ENCODE measurements at places on chromosomes 5 and 9. TPM values are rescaled to one million over a fixed set of nuclear protein-coding genes. Genes with fewer than 3 reads are reported as not detected.

The GADD45G gene
- total RNA-seq, result 1.1 TPM

The SPATA31A3 gene
- total RNA-seq, result not detected

The AP3B1 gene
- total RNA-seq, result 37.2 TPM

The STARD4 gene
- total RNA-seq, result 19.2 TPM

The LCN12 gene
- total RNA-seq, result 0.89 TPM

The RGS14 gene
- 112 TPM for total RNA-seq

The ADAMTS2 gene
- total RNA-seq, result not detected

The DND1 gene
- 4.5 TPM for total RNA-seq

The TRIM7 gene
- 3.6 TPM for total RNA-seq

The SHC3 gene
- 0.02 TPM for total RNA-seq

The GPR151 gene
- not detected for total RNA-seq

The N4BP3 gene
- 3.7 TPM for total RNA-seq

The LHX2 gene
- total RNA-seq, result not detected

The WNK2 gene
- 0.69 TPM for total RNA-seq

The SLC36A3 gene
- not detected for total RNA-seq

The NR5A1 gene
- 0.11 TPM for total RNA-seq

The PLEKHG4B gene
- total RNA-seq, result not detected

The TMOD1 gene
- total RNA-seq, result 1.2 TPM

The DMRT2 gene
- not detected for total RNA-seq

The TEX48 gene
- not detected for total RNA-seq

The BASP1 gene
- total RNA-seq, result 1.1 TPM

The FNIP1 gene
- total RNA-seq, result 30.6 TPM

The EQTN gene
- total RNA-seq, result not detected

The LMX1B gene
- total RNA-seq, result not detected

The SLC28A3 gene
- total RNA-seq, result not detected

The ADAMTSL1 gene
- total RNA-seq, result not detected

The EIF4EBP3 gene
- total RNA-seq, result 19.3 TPM

The MOB3B gene
- total RNA-seq, result 0.29 TPM

The PCDHA9 gene
- not detected for total RNA-seq

The RASEF gene
- total RNA-seq, result not detected

The SLC12A2 gene
- total RNA-seq, result 14.8 TPM

The C9orf50 gene
- not detected for total RNA-seq

The RAD1 gene
- total RNA-seq, result 27.6 TPM

The SH3RF2 gene
- not detected for total RNA-seq

The SPATA31D4 gene
- total RNA-seq, result not detected

The FAM221B gene
- total RNA-seq, result not detected

The TRAF1 gene
- total RNA-seq, result 130 TPM

All from naive thymus-derived CD4-positive, alpha-beta T cell (primary cell).